ENCODE measurements at places on chromosomes 7 and 10.
A peak's percentile ranks its signal among the peaks of the same experiment; 100 is the strongest.

- no peak for DNase-seq
These were observed 80.5 kb downstream of the ABCA13 start for GRCh38 chr7:48251766-48252165.

GRCh38 chr7:108234281-108234680 lies 104.1 kb upstream of the LAMB4 start:
- no peak for DNase-seq

- DNase-seq = no peak
These were observed 95.0 kb downstream of the CNOT4 start for GRCh38 chr7:135414850-135415439.

- no peak for DNase-seq
These were observed 112.2 kb downstream of the EXOC4 start for GRCh38 chr7:133364959-133365690.

DNA sequence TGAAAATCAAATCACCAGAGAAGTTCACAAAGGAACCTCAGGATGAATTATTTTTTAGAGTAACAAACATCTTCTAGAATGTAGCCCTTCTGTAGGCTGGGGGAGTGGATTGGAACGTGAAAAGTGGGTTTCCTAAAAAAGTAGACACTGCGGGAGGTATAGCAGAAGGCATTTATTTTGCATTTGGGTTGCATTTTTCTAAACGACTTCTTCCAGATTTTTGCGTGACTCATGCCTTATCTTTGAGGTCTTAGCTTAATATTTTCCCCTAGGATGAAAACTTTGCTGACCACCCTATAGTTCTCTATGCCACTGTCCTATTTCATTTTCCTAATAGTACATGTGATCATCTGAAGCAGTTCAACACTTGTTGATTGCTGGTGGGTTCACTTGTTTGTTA lies 112.7 kb upstream of the JCAD start:
- no peak for DNase-seq

DNA sequence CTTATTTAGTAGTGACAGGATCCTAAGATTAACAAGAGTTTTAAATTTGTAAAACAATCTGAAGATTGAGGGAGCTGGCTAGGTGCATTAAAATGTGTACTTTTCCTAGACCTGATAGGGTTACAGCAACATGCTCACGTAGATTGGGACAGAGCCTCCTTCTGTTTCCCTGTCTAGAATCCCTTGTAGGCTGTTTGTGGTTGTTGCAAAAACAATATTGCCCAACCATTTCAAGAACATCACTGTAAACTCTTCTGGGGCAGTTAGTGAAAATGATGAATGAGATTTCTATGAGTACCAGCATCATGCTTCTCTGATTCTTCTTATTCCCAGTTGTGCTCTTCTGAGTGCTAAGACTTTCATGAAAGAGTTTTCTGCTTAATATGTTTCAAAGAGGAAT lies 14.7 kb upstream of the CPED1 start:
- DNase-seq = no peak

GRCh38 chr7:32137059-32137458 lies 66.9 kb upstream of the PDE1C start:
- DNase-seq = no peak

- DNase-seq = peak; percentile 32
These were observed 37.2 kb upstream of the PCBD1 start for GRCh38 chr10:70925377-70926225.

- DNase-seq = no peak
These were observed at the start of gene ACSL5 for GRCh38 chr10:112373912-112374338. ACSL5 (plus strand) TSS chr10:112374116; CDS start chr10:112394947, 20,831 bp downstream.

DNA sequence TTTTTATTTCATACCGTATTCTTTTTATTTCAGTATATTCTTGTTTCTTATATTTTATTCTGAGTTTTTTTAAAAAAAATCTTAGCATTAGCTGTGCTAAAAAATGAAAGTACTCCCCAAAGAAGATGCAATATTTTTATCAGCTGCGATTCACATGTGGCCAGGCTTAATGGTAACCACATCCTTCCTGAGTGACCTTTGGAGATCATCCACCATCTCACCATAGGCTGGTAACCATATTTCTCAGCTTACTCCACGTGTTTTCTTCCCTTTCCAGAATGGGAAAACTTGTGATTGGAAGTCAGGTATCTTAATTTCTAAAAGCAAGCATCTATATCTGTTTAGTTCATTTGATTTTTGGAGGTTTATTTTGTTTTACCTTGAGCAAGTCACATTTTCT lies 18.8 kb upstream of the LIPM start:
- DNase-seq = no peak

DNA sequence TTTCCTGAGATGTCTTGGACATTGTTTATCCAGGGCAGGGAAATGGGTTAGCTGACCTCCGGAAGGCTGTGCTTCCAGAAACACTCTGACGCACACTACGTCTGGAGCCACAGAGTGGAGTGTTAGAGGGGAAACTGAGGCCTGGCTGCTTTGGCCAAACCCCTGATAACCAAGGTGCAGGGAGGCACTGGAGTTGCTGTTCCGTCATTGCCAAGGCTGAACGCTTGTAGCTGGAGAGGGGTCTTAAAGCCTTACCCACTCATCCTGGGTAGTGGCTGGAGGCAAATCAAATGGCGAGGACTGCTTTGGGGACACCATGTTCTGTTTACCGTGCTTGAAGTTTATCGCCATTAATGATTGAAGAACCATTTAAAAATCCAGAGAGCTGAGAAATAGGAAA lies 604.1 kb upstream of the FOXK1 start:
- DNase-seq = no peak

All from CD8-positive, alpha-beta memory T cell (primary cell).